ENCODE measurements at places on chromosomes 5 and 9. TPM values are rescaled to one million over a fixed set of nuclear protein-coding genes. Genes with fewer than 3 reads are reported as not detected.

The TMEM215 gene
- total RNA-seq, result 0.13 TPM

The PCDHA13 gene
- total RNA-seq, result 2.5 TPM

The PITX1 gene
- 112 TPM for total RNA-seq

The TSLP gene
- total RNA-seq, result 3.6 TPM

The IL9 gene
- total RNA-seq, result not detected

The CAVIN4 gene
- total RNA-seq, result 0.93 TPM

The DOCK8 gene
- 36.0 TPM for total RNA-seq

The FGF1 gene
- total RNA-seq, result 4.1 TPM

Measured in gastroesophageal sphincter (tissue), 4 donors.